ENCODE measurements at places on chromosomes 2 and 18.

DNA sequence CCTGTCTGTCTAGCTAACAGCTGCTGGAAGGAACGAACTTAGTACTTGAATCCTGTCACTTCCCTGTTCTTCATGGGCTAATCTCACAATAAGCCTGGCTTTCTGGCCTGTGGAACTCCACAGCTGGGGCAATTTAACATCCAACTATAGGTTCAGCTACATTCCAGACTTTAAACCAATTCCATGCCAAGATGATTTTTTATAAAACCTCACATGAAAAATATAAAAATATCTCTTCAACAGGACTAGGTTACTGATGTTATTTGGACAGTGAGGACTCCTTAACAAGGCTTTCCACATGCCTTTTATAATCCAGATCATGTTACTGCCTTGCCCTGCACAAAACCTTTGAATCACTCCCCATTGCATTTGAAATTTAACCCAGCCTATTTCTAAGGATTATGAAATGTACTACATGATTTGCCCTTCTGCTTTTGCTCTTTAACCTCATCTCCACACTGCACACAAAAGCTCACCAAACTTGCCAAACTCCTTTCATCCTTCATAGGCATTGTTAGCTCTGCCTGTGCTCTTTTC, 863.2 kb upstream of the CHAC2 start:
- no peak for DNase-seq

DNA sequence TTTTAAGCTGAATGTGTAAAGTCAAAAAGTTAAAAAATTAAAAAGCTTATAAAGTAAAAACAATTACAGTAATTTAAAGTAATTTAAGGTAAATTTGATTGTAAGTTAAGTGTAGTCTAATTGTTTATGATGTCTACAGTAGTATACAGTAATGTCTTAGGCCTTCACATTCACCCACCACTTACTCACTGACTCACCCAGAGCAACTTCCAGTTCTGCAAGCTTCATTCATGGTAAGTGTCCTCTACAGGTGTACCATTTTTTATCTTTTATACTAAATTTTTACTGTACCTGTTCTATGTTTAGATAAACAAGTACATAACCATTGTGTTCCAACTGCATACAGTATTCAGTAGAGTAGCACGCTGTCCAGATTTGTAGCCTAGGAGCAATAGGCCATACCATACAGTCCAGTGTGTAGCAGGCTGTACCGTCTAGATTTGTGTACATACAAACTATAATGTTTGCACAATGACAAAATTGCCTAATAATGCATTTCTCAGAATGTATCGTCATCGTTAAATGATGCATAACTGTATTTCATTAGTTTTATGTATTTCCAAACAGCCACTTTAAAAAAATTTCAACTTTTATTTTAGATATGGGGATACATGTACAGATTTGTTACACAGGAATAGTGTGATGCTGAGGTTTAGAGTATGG, 319.3 kb downstream of the DYSF start:
- DNase-seq: no peak

- no peak for DNase-seq
Measured at GRCh38 chr18:48910972-48911545, 39.7 kb downstream of the SMAD7 start.

DNA sequence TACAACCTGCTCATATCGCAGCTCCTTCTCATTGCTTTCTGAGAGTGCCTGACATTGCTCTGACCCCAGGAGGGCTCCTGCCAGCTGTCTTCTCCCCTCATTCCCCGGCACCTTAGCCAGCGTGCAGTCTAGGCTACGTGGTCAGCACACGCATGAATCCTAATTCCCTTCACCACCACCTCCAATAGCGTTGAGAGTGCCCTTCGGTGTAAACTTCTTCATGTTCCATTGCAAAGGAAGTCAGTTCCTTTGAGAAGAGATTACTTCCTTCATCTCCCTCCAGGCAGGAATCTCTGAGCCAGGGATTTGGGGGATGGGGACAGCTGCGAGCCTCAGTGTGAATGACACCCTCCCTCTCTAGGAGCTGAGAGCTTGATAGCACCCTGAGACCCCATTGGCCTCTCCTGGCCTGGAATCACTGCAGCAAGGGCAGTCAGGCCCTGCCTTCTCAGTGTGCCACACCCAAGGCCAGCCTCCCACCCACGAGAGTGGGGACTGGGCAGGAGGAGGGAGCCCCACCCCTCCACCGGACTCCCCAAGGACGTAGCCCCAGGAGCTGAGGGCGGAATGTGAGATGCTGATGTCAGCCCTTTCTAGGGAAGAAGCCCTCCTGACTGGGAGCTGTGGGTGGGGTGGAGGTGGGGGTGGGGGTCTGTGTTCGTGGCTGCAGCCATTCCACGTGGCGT, 53.4 kb downstream of the SLC66A2 start:
- DNase-seq: no peak

DNA sequence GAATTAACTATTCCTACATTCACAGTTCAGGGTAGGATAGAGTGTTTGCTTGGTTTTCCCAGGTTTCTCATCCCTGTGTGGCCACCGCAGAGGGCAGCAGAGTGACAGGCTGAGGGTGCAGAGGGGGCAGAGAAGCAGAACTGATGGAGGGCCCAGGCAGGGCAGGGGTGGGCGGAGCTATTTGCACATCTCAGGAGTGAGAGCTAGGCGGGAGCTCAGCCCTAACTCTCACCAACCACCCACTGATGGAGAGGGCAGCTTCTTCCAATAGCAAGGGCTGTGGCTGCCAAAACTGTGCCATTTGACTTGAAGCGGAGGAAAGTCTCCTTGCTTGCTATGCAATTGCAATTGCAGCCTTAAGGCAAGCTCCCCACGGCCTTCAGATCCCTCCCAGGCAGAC, 12.0 kb upstream of the DARS1 start:
- no peak for DNase-seq

GRCh38 chr18:21303895-21304294, 61.9 kb downstream of the GREB1L start:
- no peak for DNase-seq

- DNase-seq: no peak
Measured at GRCh38 chr18:36464126-36464651, 166.7 kb downstream of the FHOD3 start.

DNA sequence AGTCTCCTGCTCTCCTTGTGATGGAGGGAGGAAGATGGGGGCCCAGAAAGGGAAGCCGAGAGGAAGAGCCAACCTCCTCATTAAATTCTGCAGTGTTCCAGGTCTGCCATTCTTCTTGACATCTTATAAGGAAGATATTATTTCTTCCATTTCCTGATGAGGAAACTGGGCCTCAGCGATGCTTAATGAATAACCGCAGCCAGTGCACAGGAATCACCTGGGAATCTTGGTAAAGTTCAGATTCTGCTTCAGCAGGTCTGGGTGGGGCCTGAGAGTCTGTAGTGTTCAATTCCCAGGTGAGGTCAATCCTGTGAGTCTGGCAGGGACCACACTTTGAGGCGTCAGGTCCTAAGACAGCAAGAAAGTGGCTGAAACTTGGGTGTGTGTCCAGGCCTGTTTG, 17.3 kb downstream of the PCARE start:
- DNase-seq: no peak

DNA sequence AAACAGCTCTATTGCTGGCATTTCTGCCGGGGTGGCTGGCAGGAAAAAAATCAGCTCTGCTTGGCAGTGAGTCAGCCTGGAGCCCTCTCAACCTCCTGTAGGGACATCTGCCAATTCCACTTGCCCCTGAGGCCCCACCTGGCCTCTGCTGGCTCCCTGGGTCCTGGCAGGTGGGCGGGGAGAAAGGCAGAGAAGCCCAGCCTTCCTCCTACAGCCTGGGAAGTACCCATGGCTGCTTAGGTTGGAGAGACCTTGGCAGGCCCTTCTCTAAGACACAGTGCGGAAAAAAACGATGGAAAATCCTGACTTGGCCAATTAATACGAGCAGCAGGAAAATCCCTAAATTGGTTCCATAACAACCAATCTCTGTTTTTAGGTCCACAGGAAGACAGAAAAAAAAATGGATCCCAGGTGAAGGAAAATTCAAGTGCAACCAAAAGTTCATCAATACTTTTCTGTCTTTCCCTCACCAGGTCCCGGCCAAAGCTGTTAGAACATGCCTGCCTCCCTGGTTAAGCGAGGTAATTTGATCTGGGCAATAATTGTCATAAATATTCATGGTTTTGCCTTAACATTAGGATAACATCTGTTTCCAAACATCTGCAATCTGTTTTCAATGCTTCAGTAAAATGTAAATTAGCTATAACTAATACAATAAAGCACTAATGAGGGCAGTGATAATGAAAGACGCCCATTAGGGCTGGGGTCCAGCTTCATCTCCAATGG, 245.9 kb downstream of the TFCP2L1 start:
- no peak for DNase-seq
